Transverse colon (tissue), 4 donors: ENCODE measurements at places on chromosomes 16 and 17.

DNA sequence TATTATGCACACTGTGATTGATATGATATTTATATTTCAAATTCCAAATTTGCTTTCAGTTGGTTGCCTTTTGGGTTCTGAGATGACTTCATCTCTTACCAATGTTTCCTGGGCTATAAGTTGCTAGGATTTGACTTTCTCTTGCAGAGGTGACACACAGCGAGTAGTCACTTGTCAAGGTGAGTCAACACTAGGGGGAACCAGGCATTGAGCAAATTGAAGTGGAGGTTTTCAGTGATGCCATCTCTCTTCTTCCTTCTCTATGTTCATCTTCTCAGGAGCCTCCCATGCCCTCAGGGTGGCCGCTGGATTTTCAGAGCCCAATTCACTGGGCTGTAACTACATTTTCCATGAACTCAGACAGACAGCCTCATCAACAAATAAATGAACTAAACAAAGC is 6.0 kb upstream of the CPD start:
- DNase-seq = no peak

- DNase-seq = no peak
These were observed 769 bp downstream of the KIF2B start for GRCh38 chr17:53823341-53824050.

DNA sequence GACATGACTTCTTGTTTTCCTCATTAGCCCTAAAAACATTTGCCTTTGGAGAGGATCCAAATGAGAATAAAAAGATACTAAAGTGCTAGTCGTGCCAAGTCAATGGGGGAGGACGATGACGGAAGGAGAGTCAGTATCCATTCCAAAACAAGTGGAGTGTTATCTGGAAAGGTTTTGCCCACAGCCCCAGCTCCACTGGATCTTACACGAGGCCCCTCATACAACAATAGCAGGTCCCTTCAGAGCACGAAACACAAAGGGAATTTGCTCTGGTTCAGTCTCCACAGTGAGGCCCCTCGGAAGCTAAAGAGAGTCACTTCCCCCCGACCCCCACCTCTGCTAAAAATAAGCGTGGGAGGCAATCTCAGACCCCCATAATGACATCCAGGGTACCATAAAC is 496.9 kb upstream of the ZFHX3 start:
- no peak for DNase-seq

DNA sequence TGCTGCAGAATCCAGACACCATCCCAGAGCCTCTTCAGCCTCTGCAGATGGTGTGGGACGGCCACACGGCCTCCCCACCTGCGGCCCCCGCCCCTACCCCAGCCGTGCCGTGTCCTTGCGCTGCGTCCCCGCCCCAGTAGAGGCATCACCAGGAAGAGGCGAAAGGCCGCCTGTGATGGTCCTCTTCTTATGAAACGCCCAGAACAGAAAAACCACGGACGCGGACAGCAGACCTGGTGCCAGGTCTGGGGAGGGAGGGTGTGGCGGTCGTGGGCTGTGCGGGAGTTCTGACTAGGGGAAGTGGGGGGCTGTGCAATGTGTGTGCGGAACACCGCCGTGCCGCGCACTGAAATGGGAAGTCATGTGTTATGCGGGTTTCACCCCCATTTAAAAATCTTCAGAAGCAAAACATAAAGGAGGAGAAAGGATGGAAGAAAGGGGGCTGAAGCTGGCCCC is 25.5 kb downstream of the ACSF3 start:
- DNase-seq = no peak

- no peak for DNase-seq
These were observed 26.1 kb upstream of the UBE2I start for GRCh38 chr16:1283296-1283695.

DNA sequence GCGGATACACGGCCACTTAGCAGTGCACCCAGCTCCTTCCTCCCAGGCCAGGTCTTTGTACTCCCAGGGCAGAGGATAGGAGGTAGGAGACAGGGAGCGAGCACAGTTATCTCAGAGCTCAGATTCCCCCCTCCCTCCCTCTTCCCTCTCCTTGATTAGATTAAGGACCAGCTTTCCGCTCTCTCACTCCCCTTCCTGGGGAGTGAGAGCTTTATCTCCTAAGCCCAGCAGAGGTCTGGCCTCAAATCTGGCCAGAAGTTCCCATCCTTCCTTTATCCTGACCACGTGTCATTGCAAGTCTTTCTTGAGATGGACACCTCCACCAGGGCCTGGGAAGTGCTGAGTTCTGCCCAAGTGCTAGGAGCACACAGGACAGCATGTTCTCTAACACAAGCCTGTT is 5.1 kb downstream of the ARL4D start:
- DNase-seq = no peak

- no peak for DNase-seq
These were observed 1.0 kb downstream of the SLC47A1 start for GRCh38 chr17:19534562-19535149.

GRCh38 chr17:61461967-61462718 is 9.9 kb downstream of the TBX4 start:
- no peak for DNase-seq

DNA sequence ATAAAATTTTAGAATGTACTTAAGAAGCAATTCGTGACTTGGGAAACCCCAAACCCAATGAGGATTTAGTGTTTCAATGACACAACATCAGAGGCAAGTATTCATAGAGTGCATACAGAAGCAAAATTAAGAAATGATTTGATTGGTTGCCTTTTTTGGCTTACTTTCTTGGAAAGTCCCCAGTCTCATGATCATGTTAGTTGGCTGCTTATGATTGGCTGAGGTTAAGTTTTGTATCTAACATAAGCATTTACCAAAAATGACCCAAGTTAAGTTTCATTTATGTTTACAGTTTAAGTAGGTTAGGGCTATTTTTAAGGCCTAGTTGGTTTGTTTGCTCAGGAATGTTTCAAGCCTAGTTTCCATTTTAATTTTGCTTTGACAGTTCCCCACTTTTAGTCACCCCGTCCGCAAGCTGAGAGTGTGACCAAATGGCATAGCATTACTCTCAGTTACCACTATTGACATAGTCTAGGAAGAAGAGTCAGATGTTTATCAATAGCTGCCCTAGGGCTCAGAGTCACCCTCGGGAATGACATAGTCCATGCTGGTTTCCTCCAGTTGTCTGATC is 36.2 kb downstream of the DGKE start:
- no peak for DNase-seq

GRCh38 chr17:53463363-53463762 is 359.4 kb upstream of the KIF2B start:
- no peak for DNase-seq
